ENCODE measurements at places on chromosomes 4 and X.

GRCh38 chrX:129945131-129945530, 37.3 kb upstream of the BCORL1 start:
- no peak for DNase-seq

- DNase-seq, result no peak
These were observed 29.3 kb downstream of the RAP1GDS1 start for GRCh38 chr4:98290511-98290910.

- DNase-seq, result no peak
These were observed 8.6 kb downstream of the ATP2B3 start for GRCh38 chrX:153526042-153526441.

- no peak for DNase-seq
These were observed 1427.9 kb downstream of the FAM133A start for GRCh38 chrX:95101851-95102390.

DNA sequence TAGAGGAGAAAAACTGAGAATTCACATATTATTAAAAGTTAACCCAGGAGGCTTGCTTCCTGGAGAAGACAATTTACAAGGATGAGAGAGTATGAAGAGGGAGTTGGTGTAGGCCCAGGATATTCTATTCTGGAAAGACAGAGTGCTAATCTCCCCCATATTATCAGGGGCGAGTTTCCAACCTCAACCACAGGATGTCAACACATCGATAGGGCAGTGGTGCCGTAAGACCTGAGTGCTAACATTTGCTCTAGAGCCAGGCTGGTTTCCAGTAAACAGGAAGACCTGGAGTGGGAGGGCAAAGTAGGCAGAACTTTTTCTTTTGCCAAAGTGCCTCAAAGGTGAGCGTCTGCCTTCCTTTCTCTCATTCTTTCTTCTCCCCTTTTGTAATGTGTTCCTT, 2.8 kb upstream of the AWAT1 start:
- DNase-seq, result no peak

DNA sequence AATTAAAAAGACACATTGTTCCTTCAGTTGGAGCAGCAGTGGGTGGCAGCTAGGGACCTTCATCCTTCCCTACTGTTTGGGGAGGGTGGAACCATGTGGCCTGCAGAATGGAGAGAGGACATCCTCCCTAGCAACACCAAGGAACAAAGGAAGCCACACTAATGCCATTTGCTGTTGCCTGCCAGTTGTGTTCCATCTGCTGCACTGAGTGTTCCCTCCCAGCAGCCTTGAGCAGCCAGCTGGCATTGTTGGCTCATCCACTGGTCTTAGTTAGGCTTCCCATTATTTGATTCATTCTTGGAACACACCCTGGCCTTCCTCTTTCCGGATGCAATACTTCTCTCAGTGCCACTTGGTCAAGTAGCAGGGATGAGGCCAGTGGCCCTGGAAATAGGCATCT, 25.0 kb upstream of the HMGB3 start:
- no peak for DNase-seq

Data from occipital lobe (tissue), 3 donors.